ENCODE measurements at places on chromosomes 3 and 15.
A peak's percentile ranks its signal among the peaks of the same experiment; 100 is the strongest.

GRCh38 chr3:196016485-196016884 is 65.4 kb downstream of the TFRC start:
- no peak for DNase-seq

DNA sequence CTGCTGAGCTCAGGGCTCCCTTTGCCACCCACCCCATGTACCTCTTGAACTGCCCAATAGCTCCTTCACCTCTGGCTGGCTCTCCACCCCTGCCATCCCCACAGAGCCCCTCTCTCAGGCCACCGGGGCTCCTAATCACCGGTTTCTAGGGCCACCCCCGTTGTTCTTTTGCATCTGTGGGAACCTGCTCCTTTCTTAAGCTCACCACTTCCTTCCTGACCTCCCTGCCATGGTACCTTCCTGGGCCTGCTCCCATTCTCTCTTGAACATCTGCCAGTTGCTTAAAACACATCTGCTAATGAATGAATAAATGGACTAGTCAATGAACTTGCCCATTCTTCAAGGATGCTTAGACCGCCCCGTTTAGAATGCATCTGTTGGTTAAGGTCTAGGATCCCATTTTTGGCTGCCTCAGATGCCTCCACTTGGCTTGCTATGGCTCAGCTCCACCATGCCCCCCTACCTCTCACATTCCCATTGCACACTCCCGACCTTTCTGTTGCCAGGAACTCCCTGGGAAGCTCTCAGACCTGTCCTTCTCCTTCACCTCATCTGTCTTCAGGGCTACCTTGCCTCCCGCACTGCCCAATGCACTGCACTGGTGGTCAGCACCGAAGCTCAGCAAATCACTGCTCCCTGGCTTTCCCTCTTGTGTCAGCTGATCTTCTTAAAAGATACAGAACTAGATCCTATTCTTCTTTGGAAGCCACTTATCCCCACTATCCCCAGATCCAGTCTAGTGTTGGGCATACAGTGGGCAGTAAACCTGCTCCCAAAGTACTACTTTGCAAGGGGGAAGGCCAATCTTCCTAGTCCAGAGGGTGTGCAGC is 9.1 kb downstream of the AMOTL2 start:
- DNase-seq = no peak

DNA sequence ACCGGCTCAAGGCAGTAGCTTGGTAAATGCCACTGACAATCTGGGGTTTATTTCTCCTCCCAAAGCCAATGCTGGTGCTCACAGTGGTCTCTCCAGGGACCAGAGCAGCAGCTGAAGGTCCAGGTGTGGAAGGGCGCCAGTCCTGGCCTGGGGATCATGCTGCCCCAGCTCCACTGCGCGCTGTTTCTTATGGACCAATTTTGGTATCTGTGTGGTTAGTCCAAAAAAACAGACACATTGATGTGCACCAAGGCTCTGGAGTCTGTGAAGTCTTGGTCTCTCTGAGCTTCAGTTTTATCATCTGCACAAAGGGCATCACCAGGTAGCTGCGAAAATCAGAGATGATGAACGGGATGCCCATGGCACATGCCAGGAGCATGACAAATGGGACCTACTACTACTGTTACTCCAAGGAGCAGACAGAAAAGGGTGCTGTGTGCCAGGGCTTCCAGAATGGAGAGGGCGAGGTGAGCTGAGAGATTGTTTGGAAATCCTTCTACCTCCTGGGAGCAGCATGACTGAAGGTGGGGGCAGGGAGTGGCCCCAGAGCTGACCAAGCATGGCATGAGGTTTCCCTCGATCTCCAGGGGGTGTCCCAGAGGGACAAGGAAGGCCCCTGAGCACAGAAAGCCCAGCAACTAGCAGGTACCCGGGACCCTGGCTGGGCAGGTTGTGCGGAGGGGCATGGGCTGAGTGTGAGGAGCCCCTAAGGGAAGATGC is 134.3 kb upstream of the PRR20G start:
- DNase-seq = no peak

DNA sequence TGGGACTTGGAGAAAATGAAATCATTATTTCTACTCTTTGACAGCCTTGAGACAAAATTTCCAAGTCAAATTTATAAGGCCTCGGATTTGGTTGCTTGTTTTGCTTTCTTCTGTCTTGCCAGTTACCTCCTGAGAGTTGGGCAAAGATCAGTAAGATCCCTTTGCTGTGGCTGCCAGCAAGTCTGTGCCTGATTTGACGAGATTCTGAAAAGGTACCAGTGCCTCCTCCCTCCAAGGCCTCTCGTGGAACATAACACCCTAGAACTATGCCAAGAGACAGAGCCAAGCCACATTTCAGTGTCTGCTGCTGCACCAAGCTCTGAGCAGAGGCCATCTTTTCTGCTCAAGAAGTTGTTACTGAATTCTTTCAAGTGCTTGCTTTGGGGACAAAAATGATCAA is 61.0 kb downstream of the GTPBP8 start:
- DNase-seq = no peak

GRCh38 chr15:57306161-57306943 is 70.0 kb upstream of the CGNL1 start:
- peak; percentile 64 for DNase-seq

DNA sequence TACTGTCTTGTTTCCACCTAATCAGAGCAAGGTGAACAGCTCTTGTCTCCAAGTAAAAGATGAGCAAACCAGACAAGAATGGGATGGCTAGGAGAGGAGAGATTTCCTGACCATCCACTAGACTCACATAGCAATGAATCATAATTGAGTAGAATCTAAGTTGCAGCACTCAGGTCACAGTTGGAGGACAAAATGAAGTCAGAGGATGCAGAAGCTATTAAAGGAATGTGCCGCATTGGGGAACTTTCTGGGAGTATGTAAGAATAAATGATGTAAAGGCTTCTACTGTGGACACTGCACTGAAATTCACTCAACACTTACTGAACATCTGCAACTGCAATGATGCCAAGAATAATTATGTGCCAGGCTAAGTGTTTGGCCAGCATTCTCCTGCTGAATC is 217.4 kb upstream of the WNT5A start:
- DNase-seq = no peak

GRCh38 chr3:132654190-132654589 is 5.4 kb downstream of the ACAD11 start:
- no peak for DNase-seq

Data from stimulated activated CD8-positive, alpha-beta memory T cell treated with anti-CD3 and anti-CD28 coated beads, Interleukin-2, amount 100 ng/mL, for 1 hour (primary cell).